Pancreas (tissue), 10 donors: ENCODE measurements at places on chromosomes 6 and 20.

DNA sequence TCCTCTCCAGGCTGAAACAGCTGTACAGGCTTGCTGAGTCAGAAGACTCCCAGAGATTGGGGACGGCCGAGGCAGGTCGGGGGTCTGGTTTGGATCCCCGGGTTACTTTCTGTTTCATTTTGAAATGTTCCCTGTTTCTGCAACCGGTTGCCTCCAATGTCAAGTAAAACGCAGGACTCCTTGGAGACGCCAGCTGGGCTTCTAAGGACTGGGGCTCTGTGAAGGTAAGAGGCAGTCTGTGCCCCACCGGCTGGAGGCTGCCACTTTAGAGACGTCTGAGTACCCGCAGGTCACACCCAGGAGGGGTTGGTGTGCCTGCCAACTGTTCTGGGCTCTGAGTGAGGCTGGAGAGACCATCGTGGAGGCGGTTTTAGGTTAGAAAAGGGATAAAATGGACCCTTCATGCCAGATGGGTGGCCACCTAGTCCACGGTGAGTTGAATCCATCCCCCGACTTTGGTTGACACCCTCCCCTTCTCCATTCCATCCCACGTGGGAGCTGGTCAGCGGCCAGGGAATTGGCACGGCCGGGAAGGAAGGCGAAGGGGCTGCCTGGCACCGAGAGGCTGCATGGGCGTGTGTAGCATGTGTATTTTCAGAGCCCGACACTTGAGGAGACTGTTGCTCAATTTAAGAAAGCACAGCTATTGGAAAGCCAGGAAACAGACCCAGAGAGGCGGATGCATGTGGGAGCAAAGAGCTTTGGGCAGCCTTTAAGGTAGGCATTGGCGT lies 240.9 kb downstream of the PHACTR1 start:
- no peaks in the 10 kb centered on the region for H3K27me3 ChIP-seq
- H3K36me3 ChIP-seq: no peaks in the 10 kb centered on the region
- DNase-seq: peak; percentile 64
- peak overlapping the region; percentile 66 for H3K4me3 ChIP-seq

DNA sequence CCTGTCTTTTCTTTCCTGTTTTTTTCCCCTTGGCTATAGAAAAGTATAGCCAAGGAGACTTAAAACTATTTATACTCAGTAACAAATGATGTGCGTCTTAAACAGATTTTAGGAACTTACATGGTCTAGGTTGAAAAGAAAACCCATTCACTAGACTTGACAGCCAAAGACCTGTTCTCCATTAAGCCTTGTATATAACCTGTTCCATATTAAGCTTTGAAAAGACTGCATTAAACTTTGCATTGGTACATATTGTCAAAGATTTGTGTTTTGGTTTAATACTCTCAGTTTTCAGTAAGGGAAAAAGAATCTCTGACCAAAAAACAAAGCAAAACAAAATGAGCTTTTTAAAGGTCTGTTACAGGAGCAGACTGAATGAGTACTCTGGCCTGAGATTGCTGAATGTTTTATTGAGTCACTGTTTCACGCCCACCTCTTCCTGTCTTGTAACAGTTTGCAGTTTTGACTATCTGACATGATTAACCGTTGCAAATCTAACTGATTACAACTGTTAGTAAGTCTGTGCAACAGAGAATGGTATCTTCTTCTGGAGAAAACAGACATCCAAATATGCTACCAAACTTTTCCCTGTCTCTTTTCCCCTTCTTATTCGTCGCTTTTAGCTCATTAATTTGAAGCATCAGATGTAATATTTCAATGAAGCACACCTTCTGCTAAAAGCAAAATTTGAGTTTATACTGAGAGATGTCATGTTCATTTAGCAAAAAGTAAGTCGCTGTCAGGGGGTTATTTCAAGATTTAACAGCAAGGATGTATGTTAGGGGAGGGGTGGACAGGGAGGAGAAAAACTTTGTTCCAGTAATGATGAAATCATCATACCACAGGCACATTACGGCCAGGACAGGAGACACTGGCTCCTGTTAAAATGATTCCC lies 59.1 kb upstream of the SUPT3H start:
- no peaks in the 10 kb centered on the region for H3K27me3 ChIP-seq
- H3K36me3 ChIP-seq: no peaks in the 10 kb centered on the region
- H3K27ac ChIP-seq: no peak overlapping the region
- no peak for DNase-seq

DNA sequence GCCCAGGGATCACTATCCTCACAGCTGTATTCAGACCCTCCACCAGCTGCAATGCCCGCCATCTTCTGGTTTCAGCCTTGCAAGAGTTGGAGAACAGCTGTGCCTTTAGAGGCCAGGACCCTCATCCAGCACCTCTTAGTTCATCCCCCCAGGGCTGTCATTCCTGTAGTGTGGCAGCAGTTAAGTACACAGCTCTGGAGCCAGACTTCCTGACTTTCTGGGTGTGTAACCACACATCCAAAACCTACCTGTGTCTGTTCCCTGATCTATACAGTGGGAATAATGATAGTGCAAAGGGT lies 452 bp upstream of the TREM2 start:
- H3K27me3 ChIP-seq: no peaks in the 10 kb centered on the region
- H3K4me1 ChIP-seq: no peaks in the 10 kb centered on the region
- no peak for DNase-seq
- no peaks in the 10 kb centered on the region for H3K36me3 ChIP-seq
- no peak overlapping the region for H3K4me3 ChIP-seq

GRCh38 chr20:5848711-5849505 lies 98.7 kb downstream of the SHLD1 start:
- no peak for DNase-seq
- H3K27me3 ChIP-seq: no peaks in the 10 kb centered on the region
- no peaks in the 10 kb centered on the region for H3K4me1 ChIP-seq
- H3K27ac ChIP-seq: no peak overlapping the region
- H3K36me3 ChIP-seq: no peaks in the 10 kb centered on the region
- H3K4me3 ChIP-seq: no peak overlapping the region

DNA sequence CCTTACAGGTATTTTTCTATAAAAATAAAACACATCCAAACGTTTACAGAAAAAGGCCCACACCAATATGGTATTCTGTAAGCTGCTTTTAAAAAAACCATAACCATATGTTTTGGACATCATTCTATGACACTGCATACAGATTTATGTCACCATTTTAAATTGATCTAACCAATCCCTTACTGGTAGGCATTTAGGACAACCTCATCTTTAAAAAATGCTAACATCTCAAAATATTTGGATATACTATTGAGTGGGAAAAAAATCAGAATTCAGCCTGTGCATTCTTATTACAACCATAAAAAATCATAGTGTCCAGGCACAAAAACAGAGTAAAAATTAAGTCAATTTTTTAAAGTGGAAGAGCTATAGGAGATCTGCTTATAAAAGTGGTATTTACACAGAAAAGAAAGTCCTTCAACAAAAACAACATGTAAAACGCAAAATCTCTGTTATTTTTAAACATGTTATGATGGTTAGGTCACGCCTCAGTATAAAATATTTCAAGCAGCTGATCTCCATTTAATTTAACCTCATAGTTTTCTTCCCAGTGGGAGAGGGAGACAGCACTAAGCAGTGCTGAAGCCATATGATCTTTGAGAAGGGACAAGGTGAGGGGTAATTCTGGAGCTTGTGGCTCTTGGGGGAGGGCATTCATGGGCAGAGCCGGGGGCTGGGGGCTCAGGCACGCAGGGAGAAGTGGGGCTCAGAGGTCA lies 21.2 kb downstream of the TRAM2 start:
- H3K4me1 ChIP-seq: peaks cover 18% of the 10 kb centered on the region
- no peaks in the 10 kb centered on the region for H3K27me3 ChIP-seq
- no peak overlapping the region for H3K27ac ChIP-seq
- H3K4me3 ChIP-seq: no peak overlapping the region
- no peak for DNase-seq

DNA sequence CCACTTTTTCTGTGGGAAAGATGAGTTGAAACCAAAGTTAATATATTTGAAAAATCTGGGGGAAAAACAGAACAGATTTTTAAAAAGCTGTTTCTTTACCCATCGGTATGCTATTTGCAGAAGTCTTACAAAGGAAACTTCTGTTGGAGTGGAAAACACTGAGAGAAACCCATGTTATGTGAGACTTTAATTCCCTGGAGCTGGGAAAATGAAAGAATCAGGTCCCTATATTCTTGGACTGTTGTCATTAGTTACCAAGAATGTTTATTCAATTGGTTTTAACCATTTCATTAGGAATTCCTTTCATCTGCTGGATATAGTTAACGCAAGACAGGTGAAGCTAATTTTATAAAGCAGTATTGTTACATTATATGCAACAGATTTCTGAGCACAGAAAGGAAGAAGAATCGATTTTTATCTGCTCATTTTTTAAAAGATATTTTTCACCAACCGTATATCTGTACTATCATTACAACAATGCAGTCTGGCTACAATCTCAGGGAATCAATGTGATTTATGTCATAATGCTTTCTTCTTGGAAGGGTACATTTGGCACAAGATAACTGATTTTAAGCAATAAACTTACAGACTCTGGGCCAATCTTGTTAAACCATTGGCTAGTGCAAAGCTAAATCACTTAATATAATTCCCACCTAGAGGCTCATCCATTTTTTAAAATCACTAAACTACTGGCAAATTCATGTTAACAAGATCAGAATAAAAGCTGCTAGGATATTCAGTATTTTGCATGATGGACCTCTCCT lies 170.0 kb downstream of the MOXD1 start:
- no peak for DNase-seq
- H3K4me3 ChIP-seq: no peak overlapping the region
- H3K36me3 ChIP-seq: no peaks in the 10 kb centered on the region
- no peaks in the 10 kb centered on the region for H3K4me1 ChIP-seq

- peak; percentile 5 for DNase-seq
- H3K4me3 ChIP-seq: no peak overlapping the region
- no peak overlapping the region for H3K27ac ChIP-seq
- no peaks in the 10 kb centered on the region for H3K36me3 ChIP-seq
- no peaks in the 10 kb centered on the region for H3K4me1 ChIP-seq
- H3K27me3 ChIP-seq: no peaks in the 10 kb centered on the region
Observed at GRCh38 chr6:170199716-170200115, 91.2 kb downstream of the DLL1 start.

- H3K4me1 ChIP-seq: no peaks in the 10 kb centered on the region
- H3K27ac ChIP-seq: no peak overlapping the region
- no peak for DNase-seq
- no peaks in the 10 kb centered on the region for H3K36me3 ChIP-seq
- H3K27me3 ChIP-seq: no peaks in the 10 kb centered on the region
Observed at GRCh38 chr6:45156075-45156474, 172.1 kb upstream of the RUNX2 start.

- no peaks in the 10 kb centered on the region for H3K36me3 ChIP-seq
- H3K27me3 ChIP-seq: peaks cover 3% of the 10 kb centered on the region
- no peak for DNase-seq
- no peak overlapping the region for H3K27ac ChIP-seq
Observed at GRCh38 chr6:26342106-26343004, 22.6 kb upstream of the BTN3A2 start.

DNA sequence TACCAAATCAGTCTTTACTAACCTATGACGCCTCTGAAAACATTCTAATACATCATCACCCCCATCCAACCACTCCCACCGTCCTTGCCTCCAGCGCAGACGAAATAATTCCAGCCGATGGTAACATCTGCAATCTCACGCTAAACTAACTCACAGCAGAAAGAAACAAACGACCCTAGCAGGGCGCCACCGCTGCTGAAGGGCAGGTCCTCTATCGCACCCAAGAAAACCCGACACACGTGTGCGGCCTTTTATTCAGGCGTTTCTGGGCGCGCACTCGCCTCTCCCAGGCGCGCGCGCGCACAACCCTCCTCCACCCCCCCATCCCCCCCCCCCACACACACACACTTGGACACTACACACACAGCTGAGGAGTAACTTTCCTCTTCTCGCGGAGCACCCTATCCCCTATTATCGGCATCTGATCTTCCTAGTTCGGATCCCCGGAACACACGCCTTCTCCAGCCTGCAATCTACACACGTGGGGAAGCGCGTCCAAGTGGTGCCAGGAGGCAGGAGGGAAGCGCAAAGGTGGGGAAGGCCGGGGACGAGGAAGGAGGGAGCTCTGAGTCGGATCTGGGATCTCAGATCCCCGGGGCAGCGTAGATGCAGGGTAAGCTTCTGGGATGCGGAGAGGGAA lies 1.4 kb downstream of the GFOD1 start:
- DNase-seq: peak; percentile 60
- no peaks in the 10 kb centered on the region for H3K36me3 ChIP-seq
- H3K27ac ChIP-seq: no peak overlapping the region
- H3K4me3 ChIP-seq: peak overlapping the region; percentile 76
- H3K4me1 ChIP-seq: peaks cover 4% of the 10 kb centered on the region
- H3K27me3 ChIP-seq: no peaks in the 10 kb centered on the region
